Stimulated activated CD4-positive, alpha-beta T cell treated with anti-CD3 and anti-CD28 coated beads, Interleukin-12 subunit alpha, Interleukin-12 subunit beta, amount 100 ng/mL, for 4 hours (primary cell): ENCODE measurements at places on chromosomes 3 and 15.

GRCh38 chr3:81951106-81951505 lies 189.7 kb upstream of the GBE1 start:
- no peak for DNase-seq

DNA sequence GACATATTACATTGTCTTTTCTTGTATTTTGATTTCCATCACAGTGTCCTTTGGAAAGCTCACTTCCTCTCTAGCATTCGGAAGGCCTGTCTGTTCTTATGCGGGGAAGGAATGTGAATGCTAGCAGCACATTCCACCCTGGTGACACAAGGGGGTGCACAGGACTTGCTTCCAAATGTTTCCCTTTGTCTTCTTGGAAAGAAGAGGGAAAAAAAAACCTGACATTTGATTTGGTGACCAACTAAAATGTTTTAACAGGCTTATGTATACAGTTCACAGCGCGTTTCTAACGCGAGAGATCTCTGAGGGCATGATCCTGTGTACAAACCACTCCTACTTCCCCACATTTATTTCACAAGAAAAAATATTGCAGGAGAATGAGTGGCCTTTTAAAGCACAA lies 107.6 kb upstream of the FXR1 start:
- no peak for DNase-seq

DNA sequence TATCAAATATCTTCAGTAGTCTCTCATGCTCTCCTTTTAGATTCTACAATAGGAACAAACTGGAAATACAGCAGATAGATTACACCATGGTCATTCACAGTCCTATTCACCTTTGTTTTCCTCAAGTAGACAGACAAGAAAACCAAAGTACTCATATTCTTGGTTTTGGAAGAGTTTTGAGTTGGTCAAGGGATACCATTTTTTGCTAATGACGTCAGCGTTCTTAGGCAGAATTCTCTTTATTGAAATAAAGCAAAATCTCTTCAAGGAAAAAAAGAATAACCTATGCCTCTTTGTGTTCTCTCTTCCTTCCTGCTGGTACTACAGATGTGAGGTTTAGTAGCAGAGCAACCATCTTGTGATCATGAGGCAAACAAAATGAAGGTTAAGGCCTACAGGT lies 268.3 kb upstream of the PDZRN3 start:
- no peak for DNase-seq

- no peak for DNase-seq
Observed at GRCh38 chr3:160586679-160587078, 21.3 kb upstream of the KPNA4 start.

DNA sequence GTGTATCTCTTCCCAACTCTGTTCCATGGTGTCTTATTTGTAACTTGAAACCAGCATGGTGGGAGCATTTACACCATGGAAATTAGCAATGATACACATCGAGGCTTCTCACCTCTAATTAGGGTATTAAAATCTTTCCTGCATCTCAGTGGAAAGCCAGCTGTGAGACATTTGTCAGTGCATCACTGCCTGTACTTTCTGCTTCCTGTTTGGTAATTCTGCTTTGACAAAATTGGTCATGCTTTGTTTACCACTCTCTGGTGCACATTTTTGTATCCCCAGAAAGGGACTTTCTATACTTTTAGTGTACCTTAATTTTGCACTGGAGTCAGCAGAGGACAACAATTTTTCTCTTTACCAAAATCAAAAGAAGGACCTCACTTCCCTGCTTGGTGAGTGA lies 402.1 kb downstream of the PDCD6IP start:
- DNase-seq = no peak

GRCh38 chr15:75720787-75721479 lies 8.3 kb upstream of the CSPG4 start:
- peak; percentile 17 for DNase-seq

DNA sequence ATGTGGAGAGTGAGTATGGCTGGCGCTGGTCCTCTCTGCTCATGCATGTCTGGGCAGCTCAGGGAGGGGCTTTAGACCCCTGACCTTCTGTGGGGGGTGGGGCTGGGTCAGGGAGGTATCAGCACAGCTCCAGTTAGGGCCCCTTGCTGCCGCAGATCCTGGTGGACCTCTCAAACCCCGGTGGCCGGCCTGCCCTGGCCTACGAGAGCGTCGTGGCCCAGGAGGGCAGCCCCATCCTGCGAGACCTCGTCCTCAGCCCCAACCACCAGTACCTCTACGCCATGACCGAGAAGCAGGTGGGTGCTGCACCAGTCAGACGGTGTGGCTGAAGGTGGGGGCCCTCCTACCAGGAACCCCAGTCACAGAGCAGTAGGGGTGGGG lies 20.2 kb downstream of the PLXNA1 start:
- DNase-seq = no peak

- DNase-seq = peak; percentile 72
Observed at GRCh38 chr3:18444595-18445400, 19.7 kb upstream of the SATB1 start.

DNA sequence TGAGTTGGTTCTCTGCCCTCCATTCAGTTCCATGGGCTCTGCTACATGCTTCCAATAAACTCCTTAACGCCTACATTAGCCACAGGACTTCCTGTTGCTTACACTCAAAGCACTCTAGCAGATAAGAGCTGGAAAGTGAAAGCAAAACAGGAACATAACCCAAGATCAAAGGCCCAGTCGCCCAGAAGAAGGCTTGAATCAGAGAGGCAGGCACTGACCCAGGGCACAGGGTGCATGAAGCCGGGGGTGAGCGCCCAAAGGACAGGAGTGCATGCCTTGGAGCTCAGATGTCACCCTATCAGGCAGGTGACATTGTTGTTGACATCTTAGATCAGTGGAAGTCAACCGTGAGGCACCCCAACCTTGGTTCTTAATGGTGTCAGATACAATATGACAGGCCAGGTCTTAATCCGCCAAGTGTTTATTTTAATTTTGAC lies 235.1 kb downstream of the UACA start:
- DNase-seq = peak; percentile 43

DNA sequence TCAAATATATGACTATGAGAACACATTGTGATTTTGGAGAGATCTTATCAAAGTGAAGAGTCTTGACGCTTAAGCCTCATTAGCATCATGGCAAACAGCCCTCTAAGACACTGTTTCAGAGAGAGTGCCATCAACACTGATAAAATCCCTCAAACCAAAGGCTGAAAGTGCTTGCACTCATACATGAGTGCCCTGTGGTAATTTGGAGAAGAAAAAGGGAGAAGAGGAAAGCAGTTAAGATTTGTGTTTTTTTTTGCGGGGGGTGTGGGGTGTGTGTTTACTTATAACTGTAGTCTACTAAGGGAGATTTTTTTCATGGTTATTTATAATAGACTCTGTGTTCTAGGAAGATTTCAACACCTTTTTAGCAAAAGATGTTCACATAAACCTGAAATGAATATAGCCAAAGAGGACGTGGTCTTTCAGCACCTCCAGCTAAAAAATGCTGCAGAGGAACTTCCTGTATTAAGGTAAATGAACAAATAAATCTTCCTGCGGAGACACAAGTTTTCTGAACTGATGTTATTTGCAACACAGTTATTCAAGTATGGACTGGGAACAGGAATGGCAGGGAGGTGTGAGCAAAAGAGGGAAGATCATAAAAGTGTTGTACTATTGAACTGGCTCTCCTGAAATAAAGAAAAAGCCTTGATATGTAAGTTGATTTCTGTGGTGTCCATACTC lies 81.9 kb upstream of the TGFBR2 start:
- DNase-seq = no peak

DNA sequence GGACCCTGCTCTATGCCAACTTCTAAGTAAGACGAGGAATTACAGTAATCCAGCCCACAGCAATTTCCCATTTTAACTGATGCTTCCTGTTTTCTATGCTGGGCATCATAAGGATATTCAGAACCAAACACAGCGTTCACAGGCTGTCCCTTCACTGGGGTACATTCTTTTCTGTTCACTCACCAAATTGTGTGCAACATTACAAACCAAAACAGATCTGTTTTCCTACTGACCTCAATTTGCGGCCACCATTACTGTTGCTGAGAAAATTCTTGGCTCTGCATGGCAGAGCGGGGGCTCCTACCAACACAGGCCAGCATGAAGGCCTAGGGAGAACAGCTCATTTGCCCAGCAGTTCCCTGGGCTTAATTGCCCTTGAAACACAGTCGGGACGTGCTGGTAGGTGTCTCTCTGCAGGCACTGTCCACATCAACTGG lies 76.5 kb downstream of the MYO1E start:
- no peak for DNase-seq

DNA sequence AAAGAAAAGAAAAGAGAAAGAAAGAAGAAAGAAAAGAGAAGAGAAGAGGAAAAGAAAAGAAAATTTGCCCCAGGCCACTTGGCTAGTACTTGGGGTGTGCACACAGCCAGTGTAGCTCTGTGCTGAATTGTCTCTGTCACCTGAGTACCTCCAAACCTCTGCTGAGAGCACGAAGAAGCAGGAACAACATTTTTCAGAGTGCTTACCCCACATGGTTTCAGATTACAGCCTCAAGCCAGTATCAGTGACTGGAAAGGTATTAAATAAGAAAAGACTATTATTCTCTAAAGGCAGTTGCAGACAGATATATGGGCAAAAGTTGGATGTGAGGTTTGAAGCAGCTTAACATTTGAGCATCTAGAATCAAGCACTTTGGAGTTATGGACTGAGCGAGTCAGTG lies 113.3 kb upstream of the PHLDB2 start:
- no peak for DNase-seq

- DNase-seq = no peak
Observed at GRCh38 chr15:78338781-78339180, 1.4 kb upstream of the CRABP1 start.

DNA sequence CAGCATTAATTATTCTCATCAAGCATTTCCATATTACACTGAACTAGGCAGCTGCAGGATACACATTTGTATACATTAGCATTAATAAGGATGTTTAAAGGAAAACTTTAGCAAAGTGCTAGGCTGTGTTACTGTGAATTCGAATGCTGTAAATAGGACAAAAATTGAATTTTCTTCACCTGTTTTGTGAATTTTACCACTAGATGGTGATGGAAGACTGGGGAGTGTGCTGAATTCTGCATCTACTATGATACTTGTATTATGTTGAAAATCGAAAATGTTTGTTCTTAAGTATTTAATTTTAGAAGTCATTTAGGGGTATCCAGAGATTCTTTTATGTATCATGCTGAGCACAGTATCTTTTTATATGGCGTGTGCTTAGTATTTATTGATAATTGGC lies 12.3 kb upstream of the P2RY14 start:
- no peak for DNase-seq

DNA sequence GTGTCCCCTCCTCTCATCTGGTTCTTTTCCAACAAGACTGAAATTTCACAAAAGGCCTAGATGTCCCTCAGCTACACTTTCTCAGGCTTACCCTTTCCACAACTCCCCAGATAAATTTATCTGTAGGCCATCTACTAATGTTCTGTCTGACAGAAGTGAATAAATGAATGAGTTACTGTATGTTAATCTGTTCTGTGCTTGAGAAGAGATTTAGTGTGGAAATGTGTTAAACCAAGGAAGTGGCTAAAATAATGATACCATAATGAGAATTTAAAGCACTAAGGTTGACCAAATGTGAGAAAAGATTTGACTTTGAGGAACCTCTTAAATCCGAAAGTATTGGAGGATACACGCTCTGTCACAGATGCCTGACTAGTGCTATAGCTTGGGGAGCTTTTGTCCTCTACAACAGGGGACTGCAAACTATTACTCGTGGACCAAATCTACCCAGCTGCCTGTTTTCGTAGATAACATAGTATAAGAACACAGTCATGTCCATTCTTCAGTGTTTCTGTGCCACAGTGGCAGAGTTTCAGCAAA lies 74.8 kb upstream of the P2RY1 start:
- no peak for DNase-seq

GRCh38 chr3:50212502-50212901 lies 7.4 kb downstream of the SLC38A3 start:
- no peak for DNase-seq

- DNase-seq = no peak
Observed at GRCh38 chr3:105967117-105967516, 98.3 kb upstream of the CBLB start.
